ENCODE measurements at places on chromosomes 5 and 9.

DNA sequence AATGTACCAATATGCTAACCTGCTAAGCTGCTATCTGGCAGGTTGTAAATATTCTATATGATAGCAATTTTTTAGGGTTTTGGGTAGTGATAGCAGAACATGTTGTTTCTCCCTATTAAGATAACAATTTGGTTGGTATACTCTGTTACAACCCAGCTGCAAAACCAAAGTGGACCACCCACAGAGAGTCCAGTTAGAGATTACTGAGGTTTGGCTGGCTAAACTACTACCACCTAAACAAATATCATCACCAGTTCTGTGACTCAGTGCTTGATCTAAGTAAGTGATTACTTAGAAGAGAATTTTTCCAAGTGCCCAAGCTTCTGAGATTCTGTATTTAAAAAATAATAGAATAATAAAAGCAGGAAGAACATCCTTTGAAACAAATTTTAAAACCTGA lies 72.3 kb downstream of the XRCC4 start:
- DNase-seq = no peak

- DNase-seq = no peak
Observed at GRCh38 chr5:56129288-56129687, 103.8 kb downstream of the ANKRD55 start.

DNA sequence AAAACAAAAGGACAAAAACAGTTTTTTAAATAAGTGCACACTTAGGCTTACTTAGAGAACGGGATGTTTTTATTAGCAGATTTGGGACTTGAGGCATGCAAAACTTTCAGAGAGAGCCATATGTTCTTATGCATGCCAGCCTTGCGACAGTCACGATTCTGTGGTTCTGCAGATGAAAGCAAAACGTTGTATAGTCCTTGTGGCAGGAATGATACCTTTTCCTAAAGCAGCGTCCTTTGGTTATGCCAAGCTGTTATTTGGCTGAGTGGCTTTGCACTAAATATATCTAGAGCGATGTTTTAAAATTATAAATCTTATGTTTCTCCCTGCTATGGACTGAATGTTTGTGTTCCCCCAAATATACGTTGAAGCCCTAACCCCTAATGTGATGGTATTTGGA lies 152.0 kb downstream of the SH3GL2 start:
- no peak for DNase-seq

DNA sequence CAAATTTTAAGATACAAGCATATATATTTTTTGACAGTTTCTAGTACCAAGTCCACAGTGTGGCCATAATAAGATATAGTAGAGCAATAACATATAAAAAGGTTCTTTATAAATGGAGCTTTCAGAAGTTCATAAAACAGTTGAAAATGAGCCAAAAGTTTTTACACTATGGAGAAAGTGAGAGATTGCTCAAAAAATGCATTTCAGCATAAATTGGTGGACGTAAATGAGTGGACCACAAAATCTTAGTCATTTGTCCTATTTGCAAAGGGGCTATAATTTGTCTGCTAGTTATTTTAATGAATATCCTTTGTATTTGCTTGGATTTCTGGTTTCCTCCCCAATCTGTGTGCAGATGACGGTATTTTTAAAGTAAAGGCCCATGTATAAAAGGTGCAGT lies 159.4 kb upstream of the DAP start:
- no peak for DNase-seq

- DNase-seq = no peak
Observed at GRCh38 chr9:69139596-69139995, 34.5 kb upstream of the TJP2 start.

DNA sequence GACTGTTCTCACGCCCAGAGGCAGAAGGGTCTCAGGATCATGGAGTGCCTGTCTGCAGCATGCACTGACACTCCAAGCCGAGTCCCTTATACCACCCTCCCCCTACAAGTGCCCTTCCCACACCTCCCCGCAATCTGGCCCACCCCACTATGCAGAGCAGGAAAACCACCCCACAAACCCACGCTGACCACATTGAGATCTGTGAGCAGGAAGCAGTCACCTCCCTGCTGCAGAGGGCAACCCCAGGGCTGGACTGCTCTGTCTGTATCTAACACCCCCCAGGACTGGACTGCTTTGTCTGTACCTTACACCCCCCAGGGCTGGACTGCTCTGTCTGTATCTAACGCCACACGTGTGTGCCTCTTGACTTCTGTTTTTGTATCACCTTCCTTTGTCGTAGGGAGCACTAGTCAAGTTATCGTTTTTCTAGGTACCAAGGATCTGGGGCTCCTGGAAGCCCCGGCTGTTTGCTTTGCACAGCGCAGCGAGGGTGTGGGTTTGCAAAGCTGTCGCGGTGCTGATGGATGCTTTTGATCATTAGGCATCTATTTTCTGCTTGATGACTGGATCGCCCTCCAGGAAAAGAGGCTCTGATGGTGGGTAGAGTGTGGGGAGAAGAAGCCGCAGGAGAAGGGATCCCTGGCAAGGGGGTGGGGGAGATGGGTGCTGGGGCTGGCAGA lies 21.5 kb downstream of the OLFM1 start:
- peak; percentile 43 for DNase-seq

DNA sequence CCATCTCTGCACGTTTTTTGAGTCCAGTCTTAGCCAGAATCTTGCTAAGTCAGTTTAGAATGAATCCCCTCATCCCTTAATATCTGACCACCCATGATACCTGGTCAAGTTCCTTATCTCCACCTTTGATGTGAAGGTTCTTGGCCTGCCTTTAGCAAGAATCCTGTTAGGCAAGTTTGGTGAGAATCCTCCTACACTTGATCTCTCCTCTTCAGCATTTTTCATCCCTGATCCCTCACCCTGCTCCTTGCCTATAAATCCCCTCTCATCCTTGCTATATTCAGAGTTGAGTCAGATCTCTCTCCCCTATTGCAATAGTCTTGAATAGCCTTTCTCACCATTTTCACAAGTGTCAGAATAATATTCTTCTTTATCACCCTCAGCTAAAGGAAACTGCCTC lies 31.0 kb downstream of the SMIM23 start:
- no peak for DNase-seq

- no peak for DNase-seq
Observed at GRCh38 chr5:135450336-135450735, 1.8 kb downstream of the TIFAB start.

DNA sequence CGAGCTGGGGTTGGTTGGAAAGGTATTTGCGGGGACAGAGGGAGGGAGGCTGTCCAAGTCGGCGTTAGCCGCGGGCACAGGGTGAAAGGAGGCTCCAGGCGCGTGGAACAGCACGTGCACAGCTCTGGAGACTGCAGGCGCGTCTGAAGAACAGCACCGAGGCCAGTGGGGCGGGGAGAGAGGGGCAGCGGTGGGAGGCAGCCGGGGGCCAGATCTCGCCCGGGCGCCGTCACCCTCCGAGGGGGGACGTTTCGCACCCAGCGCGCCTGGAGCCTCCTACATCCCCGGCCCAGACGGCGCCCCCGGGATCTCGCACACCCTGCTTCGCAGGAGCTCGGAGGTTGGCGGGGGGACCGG lies 79.6 kb downstream of the NTNG2 start:
- DNase-seq = no peak
